ENCODE measurements at places on chromosomes 1 and 21.

DNA sequence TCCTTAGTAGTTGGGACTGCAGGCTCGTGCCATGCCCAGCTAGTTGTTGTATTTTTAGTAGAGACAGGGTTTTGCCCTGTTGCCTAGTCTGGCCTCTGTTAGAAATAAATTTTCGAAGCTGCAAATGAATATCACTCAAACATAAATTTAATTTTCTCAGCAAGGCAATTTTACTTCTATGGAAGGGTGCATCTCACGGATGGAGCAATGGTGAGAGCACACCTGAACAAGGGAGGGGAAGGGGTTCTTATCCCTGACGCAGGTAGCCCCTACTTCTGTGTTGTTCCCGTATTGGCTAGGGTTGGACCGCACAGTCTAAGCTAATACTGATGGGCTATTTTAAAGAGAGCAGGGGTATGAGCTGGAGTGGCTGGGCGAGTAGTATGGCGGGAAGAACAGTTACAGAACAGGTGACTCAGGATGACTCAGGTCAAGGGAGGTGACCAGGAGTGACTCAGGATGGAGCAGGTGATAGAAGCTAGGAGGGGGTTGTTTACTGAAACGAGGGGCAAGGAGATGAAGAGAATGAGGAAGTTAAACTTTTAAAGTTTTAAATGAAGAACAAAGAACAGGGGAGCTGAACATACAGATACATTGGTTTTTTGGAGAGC is 7.5 kb downstream of the MDM4 start:
- peak; percentile 51 for DNase-seq

- no peak for DNase-seq
These were observed 25.0 kb downstream of the PTPN22 start for GRCh38 chr1:113846391-113847035.

- no peak for DNase-seq
These were observed 99.6 kb downstream of the ZZZ3 start for GRCh38 chr1:77582905-77583304.

- DNase-seq: peak; percentile 71
These were observed 248.9 kb downstream of the PLPP3 start for GRCh38 chr1:56330391-56331026.

- DNase-seq: no peak
These were observed 15.6 kb upstream of the CNR2 start for GRCh38 chr1:23928789-23929188.

- no peak for DNase-seq
These were observed 53.5 kb downstream of the FMO4 start for GRCh38 chr1:171367436-171367835.

- DNase-seq: no peak
These were observed 36.2 kb downstream of the ASH1L start for GRCh38 chr1:155526356-155526755.

DNA sequence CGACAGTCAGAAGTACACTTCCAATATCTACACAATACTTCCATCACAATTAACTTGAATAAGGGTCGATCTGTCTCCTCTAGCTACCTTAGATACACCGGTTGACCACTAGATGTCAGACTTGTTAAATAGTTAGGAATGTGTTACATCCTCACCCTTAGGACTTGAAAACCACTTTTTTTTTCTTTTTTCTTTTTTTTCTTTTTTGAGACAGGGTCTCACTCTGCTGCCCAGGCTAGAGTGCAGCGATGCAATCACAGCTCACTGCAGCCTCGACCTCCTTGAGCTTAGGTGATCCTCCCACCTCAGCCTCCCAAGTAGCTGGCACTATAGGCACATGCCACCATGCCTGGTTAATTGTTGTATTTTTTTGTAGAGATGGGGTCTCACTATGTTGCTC is 120.4 kb upstream of the GREM2 start:
- peak; percentile 81 for DNase-seq

DNA sequence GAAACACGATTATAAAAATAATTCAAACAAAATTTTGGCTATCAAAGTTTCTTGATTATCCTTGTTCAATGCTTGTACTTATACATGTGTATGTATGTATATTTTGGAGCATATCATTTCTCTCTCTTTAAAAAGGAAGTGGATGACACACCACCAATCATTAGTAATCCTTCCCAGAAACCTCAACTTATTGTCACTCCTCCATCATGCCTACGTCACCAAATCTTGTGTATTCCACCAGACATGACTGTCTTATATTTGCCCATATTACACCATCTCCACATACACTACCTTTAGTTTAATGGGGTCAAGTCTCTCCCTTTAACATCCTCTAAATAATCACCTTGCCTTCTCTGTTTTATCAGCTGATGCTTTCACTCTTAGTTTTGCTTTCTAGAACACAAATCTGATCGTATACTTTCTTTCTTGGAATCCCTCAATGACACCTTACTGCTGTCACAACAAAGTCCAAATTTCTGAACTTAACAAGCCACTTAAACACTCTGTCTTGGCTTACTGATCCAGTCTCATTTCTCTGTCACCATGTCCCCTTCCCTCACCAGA is 124.0 kb downstream of the BRINP3 start:
- DNase-seq: no peak

DNA sequence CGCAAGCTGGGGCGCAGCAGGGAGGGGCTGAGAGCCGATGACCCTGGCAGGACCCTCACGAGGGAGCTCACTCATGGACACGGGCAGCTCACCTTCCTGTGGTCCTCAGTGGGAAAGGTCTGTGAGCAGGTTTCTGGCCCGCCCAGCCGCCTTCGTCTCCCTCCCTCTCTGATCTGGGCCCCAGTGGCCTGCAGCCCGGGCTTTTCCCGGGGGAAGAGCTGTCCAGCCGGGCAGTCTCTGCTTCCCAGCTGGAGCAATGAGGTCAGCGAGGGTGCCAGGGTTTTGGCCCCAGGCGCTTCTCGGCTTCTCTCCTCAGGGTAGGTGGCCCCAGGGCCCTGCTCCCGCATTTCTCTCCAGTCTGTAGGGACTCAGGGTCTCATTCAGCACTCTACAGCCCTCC is 22.2 kb upstream of the ARHGEF16 start:
- no peak for DNase-seq

- DNase-seq: no peak
These were observed 44.0 kb upstream of the GJB5 start for GRCh38 chr1:34710812-34711211.

- no peak for DNase-seq
These were observed 6.8 kb upstream of the ALDH4A1 start for GRCh38 chr1:18908911-18909771.

- DNase-seq: peak; percentile 71
These were observed 25.3 kb downstream of the ZMYND12 start for GRCh38 chr1:42430286-42431135.

- no peak for DNase-seq
These were observed 75.2 kb downstream of the CDC42BPA start for GRCh38 chr1:227242811-227243682.

GRCh38 chr21:28937737-28938136 is 54.9 kb downstream of the LTN1 start:
- DNase-seq: no peak

- no peak for DNase-seq
These were observed 28.6 kb downstream of the COL6A1 start for GRCh38 chr21:46009951-46010705.

- DNase-seq: peak; percentile 86
These were observed 812 bp downstream of the TTC4 start for GRCh38 chr1:54716299-54717047.

DNA sequence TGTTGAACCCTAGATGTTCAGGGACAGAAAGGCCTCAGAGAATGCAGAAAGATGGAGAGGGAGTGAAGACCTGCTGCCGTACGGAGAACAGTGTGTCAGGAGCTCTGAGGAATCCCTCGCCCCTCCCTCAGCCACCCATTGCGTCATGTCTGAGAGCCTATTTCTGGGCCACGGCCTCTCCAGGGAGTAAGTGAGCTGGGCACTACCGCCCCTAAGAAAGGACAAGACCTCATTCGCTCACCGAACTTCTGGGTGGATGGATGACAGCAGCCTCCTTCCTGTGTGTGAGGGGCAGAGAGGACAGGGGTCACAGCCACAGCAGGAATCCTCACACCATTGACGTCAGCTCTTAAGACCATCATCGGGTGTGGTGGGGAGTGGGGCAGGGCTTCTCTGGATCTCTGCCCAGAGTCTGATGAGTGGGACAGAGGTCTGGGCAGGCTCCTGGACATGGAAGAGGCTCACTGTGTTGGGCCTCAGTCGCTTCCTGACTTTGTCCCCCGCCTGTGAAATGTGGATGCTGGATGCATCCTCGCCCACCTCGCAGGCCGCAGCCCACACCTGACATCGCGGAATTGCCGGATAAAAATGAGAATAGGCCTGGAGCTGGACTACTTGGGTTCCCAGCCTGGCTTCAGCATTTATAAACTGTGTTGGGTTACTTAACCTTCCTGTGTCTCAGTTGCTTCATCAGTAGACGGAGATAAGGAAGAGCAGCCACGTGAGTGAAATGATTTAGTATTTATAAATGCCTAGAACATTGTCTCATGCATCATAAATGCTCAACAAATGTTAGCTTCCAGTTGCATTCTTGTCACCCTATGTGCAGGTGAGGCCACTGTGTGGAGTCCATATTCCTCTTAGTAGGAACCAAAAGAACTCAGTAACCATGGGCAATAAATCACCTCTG is 238.6 kb downstream of the TRABD2B start:
- DNase-seq: peak; percentile 18

- no peak for DNase-seq
These were observed 91.2 kb downstream of the UBIAD1 start for GRCh38 chr1:11364170-11364569.

DNA sequence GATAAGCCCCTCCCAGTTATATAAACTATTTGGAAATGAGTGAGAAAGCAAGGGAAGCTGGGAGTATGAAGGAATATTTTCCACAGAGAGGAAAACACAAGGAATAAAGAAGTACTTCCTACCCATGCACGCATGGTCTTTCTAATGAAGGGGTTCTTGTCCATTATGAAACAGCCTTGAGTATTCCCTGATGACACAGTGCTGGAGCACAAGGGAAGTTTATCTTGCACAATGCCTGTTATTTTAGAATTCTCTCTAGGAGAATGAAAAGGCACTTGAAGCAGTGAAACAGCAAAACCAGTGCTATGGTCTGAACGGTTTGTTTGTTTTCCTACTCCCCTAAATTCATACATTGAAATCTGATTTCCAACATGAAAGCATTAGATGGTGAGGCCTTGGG is 38.6 kb upstream of the ADAMTS1 start:
- peak; percentile 52 for DNase-seq

DNA sequence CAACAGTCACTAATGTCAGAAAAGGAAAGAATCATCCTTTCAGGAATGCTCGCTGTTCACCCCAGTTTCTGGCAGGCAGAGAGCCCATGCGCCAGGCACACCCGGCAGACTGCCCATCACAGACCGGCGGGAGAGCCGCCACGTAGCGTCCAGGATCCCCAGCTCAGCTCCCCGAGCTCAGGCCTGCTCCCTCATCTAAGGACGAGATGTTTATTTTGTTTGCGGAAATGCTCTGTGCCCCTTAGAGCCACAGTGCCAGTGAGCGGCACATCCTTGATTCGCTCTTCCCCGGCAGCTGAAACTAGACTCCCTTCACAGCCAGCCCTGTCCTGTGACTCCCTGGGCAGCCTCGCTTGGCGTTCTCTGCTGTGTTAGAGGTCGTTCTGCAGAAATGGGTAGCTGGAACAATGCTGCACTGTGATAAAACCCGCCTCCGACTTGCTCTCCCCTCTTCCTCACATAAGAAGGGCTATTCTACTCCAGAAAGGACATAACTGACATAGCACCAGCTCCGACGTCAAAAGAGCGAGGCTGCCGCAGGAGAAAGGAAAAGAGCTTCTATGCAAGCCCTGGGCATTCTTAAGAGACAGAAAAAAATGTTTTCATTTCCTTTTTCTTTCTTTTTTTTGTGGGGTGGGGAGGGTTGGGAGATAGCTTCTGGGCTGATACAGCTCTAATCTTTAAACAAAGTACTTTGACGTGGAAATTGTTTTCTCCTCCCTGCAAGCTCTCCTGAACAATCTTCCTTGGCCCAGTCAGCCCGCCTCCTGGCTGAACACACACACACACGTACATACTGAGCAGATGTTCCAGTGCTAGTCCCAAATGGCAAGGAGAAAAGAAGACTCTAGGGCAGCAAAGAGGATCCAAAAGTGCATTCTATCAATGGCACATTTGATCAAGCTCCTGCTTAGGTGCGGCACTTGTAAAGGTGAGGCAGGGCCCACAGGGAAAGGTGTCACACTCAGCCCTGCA is 37.2 kb downstream of the MRAP start:
- no peak for DNase-seq

- DNase-seq: peak; percentile 90
These were observed 269.2 kb downstream of the SDCCAG8 start for GRCh38 chr1:243525085-243525487.
